ENCODE measurements at places on chromosomes 13 and 19.

DNA sequence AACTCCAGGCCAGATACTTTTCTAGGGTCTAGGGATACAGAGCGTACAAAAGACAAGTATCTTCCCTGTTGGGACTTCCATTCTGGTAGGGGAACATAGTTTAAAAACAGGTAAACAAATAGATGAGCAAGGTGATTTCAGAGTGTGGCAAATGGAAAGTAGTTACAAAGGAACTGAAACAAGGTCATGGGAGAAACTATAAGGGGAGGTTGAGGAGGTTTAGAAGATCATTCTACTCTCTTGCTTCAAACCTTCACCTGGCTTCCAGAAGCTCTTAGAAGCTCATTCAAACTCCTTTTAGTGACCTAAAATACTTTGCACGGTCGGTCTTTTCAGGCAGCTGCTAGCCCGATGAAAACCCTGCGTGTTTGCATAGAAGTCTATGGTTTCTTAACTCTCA, 9.1 kb downstream of the FFAR2 start:
- no peak for DNase-seq

GRCh38 chr19:5585461-5586299, 17.9 kb upstream of the TINCR start:
- no peak for DNase-seq

GRCh38 chr13:59398127-59398526, 765.6 kb downstream of the DIAPH3 start:
- DNase-seq, result no peak

DNA sequence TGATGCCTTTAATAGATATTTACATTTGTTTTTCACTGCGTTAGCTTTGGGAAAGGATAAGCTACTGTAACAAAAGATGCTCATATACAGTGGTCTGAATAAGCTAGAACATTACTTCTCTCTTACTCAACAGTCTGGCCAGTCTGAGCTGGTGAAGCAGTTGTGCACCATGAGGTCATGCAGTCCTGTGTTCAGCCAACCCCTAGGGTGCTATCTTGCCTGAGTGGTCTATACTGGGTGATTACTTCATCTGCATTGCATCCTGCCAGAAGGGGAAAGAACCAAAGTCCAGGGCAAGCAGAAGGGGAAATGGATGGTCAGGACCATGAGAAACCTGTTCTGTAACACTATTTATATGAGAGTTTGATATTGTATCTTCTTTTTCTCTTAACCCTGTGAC, 31.5 kb downstream of the ERCC5 start:
- DNase-seq, result no peak

- DNase-seq, result no peak
These were observed 226.5 kb downstream of the MYO16 start for GRCh38 chr13:108855737-108856387.

DNA sequence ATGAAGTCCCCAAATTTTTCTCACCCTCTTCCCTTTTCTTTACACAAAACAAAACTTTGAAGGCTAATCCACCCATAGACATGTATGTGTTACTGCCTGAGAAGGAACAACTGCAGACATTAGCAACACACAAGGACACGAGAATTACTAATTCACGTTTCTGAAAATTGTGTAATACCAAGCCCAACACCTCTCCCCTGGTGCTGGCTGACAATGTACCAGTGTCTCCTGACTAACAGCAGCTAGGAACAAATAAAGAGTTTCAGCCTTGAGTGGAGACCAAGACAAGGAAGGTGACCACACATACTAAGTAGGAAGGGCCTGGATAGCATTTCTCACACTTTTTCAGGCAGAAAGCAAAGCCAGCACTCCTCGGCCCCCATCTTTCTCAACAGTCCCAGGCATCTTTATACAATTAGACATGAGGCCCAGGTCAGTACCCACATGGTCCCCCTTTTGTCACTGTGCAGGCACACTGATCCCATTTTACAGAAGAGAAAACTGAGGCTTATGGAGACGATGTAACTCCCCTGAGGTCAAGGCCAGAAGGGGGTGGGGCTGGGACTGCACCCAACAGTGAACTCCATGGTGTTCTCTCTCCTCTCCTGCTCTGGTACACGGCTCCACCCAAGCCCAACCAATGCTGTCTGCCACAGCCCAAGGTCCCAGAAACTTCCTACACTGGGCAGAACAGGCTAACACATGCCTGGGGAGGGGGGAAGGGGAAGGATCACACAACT, 8.7 kb downstream of the BRD4 start:
- no peak for DNase-seq

GRCh38 chr13:99279637-99280036, 21.5 kb upstream of the GPR18 start:
- DNase-seq, result no peak

DNA sequence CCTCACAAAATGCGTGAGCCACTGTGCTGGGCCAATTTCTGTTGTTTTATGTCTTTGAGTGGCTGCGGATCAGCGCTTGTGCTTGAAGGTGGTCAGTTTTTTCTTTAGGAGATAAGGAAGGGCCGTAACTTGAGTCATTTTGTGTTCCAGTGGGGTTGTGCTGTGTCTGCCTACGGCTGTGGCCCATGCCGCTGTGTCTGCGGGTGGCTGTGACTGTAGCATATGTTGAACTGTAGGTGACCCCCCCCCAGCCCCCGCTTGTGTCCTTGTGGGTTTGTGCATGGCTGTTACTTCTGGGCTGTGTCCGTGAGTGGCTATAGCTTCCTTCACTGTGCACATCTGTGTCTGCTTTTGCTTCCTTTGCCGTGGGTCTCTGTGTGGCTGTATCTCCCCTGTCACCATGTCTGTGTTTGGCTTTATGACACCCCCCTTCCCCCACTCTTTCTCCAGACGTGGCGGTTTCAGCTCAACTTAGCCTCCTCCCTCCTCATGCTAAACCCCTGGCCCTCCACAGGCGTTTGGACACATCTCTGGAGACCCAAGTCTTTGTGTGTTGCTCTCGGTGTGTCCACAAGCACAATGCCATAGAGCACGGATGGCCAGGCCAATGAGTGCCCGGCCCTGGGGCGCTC, 675 bp downstream of the PPP1R14A start:
- no peak for DNase-seq

GRCh38 chr19:47663911-47664771, 49.1 kb upstream of the EHD2 start:
- DNase-seq, result peak; percentile 98

DNA sequence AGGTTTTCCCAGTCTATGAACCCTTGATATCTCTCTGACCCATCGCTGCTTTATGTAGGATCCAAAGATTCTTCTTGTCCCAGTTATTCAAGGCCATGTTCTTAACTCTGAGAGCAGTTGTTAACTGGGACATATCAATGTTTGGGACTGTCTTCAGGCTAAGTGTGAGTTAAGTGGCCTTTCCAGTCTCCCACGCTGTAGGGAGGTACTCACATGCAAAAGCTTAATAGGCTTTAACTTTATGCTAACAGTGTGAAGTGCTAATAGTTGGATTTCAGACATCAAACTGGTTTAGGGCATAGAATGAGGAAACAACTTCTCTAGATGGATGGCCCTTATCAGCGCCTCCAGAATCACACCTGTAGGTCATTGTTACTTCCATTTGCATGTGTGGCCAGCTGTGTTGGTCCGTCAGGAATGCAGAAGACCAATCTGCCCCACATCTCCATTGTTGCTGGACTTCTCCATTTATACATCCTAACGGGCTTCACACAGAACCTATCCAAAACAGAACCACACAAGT, 104.7 kb upstream of the MBNL2 start:
- DNase-seq, result no peak

DNA sequence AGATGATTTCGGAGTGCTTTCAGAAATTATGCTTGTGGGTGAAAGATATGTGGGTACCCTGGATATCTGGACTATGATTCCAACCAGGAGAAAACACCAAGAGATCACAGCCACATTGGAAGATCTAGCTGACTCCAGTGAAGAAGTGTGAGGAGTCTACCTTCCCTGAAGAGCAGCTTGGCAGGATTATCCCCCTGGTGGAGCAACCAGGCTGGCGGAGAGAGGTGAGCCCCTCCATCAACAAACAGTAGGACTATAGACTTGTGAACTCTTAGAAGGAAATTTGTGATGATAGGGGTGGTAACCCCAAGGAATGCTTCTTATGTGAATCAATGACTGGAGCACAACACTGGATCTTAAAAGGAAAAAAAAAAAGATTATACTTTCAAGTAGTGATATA, 47.8 kb upstream of the DIAPH3 start:
- no peak for DNase-seq

DNA sequence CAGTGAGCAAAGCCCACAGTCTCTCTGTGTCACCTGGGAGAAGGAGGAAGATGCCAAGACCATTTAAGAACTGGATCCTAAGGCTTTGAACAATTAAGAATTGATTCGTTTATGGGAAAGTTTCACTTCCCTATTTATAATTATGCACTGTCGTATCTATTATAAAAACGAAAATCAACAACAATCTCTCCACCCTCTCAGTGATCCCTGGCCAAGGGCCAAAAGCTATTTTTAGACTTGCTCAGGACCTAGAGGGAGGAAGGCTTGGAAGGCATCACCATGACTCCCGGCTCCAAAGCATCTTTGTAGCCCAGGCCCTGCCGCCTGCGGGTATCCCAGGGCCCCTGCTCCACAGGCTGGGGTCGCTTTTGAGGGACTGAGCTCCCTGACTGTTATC, 1.3 kb downstream of the RHPN2 start:
- no peak for DNase-seq

- DNase-seq, result no peak
These were observed 98.5 kb downstream of the C1QTNF9 start for GRCh38 chr13:24407844-24408243.

DNA sequence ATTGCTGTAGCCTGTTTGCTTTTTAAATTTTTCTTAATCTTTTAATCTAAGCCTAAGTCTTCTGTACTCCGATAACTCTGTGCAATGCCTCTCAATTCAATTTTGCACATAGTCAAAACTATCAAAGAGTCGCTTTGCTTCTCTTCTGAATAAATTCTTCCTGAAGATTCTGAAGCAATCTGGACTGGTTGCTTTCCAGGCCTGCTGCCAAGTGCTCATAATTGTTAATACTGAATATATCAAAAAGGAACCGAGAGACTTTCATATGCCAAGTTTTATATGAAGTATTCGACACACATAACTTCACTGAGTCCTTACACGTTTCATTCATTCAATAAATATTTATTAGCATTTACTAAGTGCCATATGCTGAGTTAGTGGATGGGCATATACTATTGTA, 91.3 kb downstream of the EDNRB start:
- DNase-seq, result no peak

DNA sequence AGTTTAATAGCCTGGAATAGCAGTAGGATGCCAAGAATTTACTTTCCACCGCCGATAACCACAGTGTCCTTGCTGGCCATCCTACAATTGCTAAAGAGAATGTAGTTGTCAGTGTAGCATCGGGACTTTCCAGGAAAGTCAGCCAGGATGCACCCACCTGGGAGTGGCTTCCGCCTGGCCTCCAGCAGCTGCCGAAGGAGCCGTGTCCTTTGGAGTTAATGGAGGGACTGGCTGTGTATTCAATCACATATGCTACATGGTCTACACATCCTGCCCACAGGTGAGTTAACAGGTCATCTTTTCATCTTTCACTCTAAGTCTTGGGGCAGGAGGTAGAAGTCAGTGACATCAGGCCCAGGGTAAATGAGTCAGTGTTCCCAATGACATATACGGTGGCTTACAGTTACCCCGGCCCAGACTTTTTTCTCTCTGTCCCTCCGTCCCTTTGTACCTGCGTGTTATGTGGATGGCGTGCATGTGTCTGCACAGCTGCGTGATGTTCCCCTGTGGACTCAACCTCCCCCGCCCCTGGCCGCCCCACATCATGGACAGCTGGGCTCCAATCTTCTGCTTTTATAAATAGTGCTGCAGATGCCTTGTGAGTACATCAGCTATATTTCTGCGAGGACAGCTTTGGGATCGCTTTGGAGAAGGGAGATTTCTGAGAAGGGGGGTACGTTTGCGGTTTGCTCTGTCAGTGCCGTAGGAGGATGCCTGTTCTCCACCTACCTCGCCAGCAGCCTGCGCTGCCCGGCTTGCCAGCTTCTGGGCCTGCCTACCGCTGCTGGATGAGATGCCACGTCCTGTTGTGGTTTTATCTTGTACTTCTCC, 63.1 kb downstream of the ATP11A start:
- DNase-seq, result no peak

- no peak for DNase-seq
These were observed 300.6 kb downstream of the COG6 start for GRCh38 chr13:39956036-39956435.

- no peak for DNase-seq
These were observed 926.8 kb upstream of the MIR17HG start for GRCh38 chr13:90420683-90421082.

DNA sequence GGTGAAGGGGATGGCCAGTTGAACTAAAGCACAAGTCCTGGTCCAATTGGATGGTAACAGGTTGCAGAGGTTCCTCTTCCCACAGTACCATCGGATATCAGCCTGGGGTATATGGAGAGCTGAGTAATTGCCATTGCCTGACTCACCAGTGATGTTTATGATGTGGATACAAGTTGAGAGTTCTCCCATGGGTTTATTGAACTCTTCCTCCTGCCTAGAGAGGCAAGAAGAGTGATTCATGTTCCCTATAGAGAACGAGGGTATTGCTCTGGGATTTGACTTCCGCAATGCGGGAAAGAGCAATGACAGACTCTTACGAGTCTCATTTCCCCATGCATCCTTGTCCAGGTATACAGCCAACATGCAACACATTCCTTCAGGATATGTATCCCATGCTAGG, 111.3 kb upstream of the PCDH9 start:
- no peak for DNase-seq

- no peak for DNase-seq
These were observed 89.9 kb downstream of the UBL3 start for GRCh38 chr13:29760544-29760943.

DNA sequence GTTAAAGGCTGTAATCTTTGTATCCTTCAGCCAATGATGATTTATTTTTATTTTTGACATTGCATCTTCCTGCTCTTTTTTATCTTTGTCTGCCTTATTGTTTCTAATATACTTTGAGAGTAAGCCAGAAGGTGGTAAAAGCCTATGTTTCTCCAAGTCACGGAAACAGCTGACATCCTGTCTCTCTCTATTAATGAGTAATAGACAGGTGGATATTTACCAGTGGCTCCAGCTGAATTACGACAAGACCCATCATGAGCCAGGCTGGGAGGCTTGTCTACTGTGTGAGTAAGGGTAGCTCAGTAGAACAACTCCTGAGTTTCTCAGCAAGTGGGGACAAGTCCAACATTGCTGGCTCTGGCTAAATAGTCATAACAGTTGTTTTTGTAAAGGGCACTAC, 166.6 kb downstream of the NDFIP2 start:
- DNase-seq, result no peak

DNA sequence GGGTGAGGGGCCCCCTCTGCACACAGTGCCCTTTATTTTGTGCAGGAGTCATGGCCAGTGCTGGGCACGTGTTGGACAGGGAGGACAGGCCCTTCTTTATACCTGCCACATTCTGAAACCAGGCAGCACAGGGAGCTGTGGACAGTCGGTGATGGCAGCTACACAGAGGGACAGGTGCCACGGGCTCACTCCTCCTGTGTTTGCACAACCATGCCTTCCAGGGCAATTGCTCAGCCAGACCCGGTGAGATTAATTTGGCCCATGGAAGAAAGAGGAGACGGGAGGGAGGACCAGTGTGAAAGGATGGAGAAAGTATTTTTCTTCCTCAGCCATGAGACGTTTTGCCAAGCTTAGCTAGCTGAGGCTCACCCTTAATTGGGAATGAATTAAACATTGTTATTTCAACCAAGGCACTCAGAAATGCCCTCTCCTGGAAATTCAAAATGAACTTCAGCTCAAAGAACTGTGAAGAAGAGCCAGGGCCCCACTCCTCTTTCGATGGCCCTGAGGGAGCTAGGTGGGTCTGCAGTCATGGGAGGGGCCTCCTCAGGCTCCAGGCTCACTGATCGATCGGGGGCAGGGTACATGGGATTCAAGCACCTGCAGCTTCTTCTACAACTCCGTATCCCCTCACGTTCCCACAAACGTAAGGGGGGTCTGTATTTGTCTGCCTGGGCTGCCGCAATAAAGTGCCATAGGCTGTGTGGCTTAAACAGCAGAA, 41.2 kb downstream of the SHISA2 start:
- no peak for DNase-seq

All from astrocyte of the cerebellum (primary cell).